ENCODE measurements at places on chromosomes 5 and 9. TPM values are rescaled to one million over a fixed set of nuclear protein-coding genes. Genes with fewer than 3 reads are reported as not detected.

The KIF24 gene
- total RNA-seq: 1.5 TPM

The EIF4E1B gene
- not detected for total RNA-seq

The FREM1 gene
- total RNA-seq: 0.09 TPM

The CEL gene
- 3.8 TPM for total RNA-seq

The PLEKHG4B gene
- total RNA-seq: 0.12 TPM

The MSH3 gene
- 12.5 TPM for total RNA-seq

The NRG2 gene
- total RNA-seq: 2.7 TPM

The PCDHGA3 gene
- total RNA-seq: 0.45 TPM

The SH3GLB2 gene
- 125 TPM for total RNA-seq

Measured in esophagus squamous epithelium (tissue), 5 donors.